Effector CD4-positive, alpha-beta T cell (primary cell): ENCODE measurements at places on chromosomes 7 and 10.

DNA sequence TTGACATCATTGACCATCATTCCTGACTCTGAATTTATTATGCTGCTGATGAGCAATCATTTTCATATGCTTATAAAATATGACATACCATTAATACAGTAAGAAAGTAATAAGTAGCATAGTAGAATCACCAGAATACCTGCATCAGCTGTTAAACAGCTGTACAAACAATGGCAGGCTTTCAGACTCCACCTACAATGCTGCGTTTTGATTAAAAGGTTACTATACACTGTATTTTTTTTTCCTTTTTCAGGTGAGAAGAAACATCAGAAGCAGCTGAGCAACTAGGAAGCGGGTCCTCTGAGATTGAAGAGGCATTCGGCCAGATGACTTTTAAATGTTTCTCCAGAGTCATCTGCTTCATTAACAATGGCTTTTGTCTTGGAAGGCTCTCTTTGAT is 7.1 kb downstream of the ASNS start:
- no peak for DNase-seq

- DNase-seq, result no peak
Observed at GRCh38 chr7:30867483-30867882, 44.2 kb upstream of the AQP1 start.

DNA sequence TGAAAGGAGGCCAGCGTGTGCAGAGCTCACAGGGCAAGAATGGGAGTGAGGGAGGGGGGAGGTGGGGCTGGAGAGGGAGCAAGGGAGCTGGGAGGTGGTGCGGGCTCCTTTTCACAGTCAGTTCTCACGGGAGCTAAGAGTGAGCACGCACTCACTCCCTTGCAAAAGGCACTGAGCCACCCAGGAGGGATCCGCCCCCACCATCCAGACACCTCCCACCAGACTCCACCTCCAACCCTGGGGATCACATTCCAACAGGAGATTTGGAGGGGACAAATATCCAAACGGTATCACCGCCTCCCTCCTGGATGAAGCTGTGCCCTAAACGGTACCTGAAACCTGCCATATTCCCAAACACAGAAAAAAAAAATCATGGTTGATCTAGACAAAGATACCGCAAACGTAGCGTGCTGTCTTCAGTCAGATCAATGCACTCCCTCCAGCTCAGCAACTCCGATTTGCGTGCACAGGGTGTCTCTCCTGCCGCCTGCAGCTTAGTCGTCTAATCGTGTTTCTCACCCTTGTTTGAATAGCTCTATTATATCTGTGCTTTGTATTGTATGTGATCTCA is 20.3 kb upstream of the PRKAG2 start:
- DNase-seq, result no peak

- no peak for DNase-seq
Observed at GRCh38 chr7:111780527-111780926, 218.2 kb upstream of the IMMP2L start.

DNA sequence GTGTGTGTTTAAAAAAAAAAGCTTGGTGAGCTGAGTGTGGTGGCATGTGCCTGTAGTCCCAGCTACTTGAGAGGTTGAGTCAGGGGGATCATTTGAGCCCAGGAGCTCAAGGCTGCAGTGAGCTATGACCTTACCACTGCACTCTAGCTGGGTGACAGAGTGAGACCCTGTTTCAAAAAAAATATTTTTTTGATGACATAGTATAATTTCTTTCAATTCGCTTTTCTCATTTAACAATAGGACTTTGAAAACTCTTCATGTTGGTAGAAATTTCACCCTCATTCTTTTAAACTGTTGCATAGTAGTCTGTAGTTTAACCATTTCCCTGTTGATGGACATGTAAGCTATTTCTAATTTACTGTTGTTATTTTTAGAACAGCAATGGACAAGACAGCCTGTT is 55.7 kb upstream of the EXOC6 start:
- DNase-seq, result no peak

- DNase-seq, result no peak
Observed at GRCh38 chr10:102400598-102401341, 5.3 kb downstream of the NFKB2 start.

- peak; percentile 11 for DNase-seq
Observed at GRCh38 chr7:131546583-131547141, 9.8 kb downstream of the PODXL start.

- no peak for DNase-seq
Observed at GRCh38 chr10:48414778-48415177, 108.3 kb downstream of the MAPK8 start.

DNA sequence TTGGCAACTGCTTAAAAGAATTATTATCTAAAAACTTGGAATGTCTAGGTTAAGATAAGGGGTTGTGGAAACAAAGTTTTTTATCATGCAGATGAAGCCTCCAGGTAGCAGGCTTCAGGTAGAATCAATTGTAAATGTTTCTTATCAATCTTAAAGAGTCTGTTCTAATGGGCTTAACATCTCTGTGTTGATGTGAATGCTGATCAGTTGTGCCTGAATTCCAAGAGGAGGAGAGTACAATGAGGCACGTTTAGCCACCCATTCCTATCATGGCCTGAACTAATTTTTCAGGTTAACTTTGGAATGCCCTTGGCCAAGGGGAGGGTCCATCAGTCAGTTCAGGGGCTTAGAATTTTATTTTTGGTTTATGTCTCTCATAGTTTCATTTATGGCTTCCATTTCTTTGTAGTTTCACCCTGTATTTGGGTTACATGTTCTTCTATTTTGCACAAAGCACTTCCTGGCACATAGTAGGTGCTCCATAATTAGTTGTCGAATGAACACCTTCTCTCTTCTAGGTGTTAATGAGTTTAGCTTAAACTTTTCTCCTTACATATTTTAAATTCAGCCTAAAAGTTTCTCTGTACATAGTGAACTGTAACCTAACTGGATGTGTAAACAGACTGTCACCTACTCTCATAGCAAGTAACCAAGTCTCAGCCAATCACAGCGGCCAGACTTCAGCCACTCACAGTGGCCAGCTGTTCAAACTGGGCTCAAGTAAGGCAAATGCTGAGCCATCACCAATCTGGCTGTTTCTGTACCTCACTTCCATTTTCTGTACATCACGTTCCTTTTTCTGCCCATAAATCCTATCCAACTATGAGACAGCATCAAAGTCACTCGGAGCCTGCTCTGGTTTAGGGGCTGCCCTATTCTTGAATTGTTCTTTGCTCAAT is 34.7 kb downstream of the ALOX5 start:
- DNase-seq, result no peak

GRCh38 chr7:8086239-8086638 is 117.6 kb downstream of the GLCCI1 start:
- no peak for DNase-seq

GRCh38 chr7:12800486-12800885 is 113.1 kb downstream of the ARL4A start:
- DNase-seq, result no peak

GRCh38 chr7:44847920-44848634 is at the start of gene H2AZ2:
Gene H2AZ2 (minus strand): TSS chr7:44848087. CDS start chr7:44847971, 116 bp downstream.
- peak; percentile 99 for DNase-seq

- no peak for DNase-seq
Observed at GRCh38 chr10:61153771-61154170, 209.8 kb upstream of the RHOBTB1 start.

DNA sequence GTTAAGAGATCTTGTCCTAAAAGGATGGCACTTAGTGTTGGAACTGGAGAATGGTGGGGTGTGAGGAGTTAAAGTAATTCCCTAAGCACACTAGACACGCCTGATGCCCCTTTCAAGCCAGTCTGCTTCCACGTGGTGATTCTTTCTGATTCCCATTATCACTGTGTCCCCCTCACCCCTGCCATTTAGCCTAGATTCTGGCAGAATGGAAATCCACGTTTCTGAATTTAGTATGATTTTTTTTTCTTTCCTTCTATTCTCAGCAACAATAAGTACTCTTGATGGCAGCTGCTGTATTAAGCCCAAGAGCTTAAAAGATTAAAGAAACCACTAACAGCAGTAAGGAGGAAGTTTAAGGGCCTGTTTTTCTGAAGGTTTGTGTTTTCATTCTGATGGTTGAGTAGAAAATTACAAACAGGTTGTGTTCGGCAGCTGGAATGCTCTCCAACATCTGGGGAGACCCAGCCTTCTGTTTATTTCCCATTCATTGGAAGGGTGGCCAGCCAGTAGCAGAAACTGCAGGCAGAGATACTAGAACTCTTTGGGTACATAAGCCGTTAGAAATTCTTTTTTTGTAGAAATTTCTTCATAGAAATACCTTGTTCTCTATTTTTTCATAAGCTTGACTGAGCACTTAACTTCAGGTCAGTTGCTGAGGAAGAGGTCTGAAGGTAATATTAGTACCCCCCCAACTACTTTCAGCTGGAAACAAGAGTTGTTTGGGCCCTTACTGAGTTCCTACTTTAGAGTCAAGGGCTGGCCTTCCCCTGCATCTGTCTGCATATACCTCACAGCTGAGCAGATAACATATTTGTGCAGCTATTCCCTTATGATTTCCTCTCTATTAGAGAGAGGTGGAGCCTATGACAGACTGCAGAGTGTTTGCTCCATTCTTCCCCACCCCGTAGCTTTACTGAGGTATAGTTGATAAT is 355.1 kb downstream of the AUTS2 start:
- no peak for DNase-seq

- DNase-seq, result peak; percentile 24
Observed at GRCh38 chr10:89206402-89207180, 526 bp downstream of the CH25H start.

DNA sequence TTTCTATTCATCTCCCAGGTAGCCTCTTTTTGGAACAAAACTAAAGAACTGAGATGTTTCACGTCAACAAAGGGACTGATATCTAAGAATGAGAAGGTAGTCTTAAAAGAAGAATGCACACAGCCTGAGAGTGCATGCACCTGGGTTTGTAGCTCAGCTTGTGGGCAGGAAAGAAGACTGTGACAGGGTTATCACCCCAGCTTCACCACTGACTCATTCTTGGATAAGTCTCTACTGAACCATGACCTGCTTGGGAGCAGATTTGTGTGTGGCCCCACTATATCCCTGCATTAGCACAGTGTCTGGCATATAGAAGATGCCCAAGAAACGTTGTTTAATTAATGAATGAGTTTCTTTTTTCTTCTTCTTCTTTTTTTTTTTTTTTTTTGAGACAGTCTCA is 187.5 kb downstream of the GPAM start:
- DNase-seq, result no peak

GRCh38 chr10:4807761-4808507 is 18.1 kb upstream of the AKR1E2 start:
- no peak for DNase-seq

GRCh38 chr7:42197451-42197850 is 39.6 kb downstream of the GLI3 start:
- DNase-seq, result no peak

GRCh38 chr10:122286867-122287266 is 15.8 kb downstream of the BTBD16 start:
- no peak for DNase-seq

DNA sequence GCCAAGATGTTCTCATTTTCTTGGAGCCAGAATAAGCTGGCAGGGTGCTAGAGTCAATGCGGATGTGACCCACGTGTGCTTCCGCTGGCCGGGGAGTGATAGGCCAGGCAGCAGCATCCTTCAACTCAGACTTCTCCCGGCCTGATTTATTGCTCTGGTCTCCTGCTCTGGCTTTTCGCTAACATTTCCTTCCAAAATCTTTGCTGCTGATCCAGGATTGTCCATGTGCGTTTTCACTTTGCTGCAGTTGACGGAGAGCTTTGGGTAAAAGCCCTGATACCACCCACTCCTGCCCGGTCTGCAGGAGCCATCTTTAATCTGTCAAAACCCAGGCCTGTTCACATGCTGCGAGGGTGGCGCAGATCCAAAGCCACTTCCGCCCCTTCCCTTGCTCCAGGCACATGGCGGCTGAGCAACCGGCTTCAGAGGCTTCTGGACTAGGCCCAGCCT is 106.8 kb downstream of the CYP26A1 start:
- no peak for DNase-seq

GRCh38 chr7:45663167-45663921 is 89.2 kb downstream of the ADCY1 start:
- no peak for DNase-seq
